ENCODE measurements at places on chromosomes 2 and 18.

GRCh38 chr18:79552140-79552631 is 127.4 kb upstream of the CTDP1 start:
- no peak for DNase-seq

GRCh38 chr2:164012581-164012980 is 276.8 kb upstream of the FIGN start:
- DNase-seq = no peak

- no peak for DNase-seq
Measured at GRCh38 chr2:165662720-165663119, 131.3 kb downstream of the GALNT3 start.

GRCh38 chr18:65852273-65852672 is 101.5 kb downstream of the CDH7 start:
- DNase-seq = no peak

- DNase-seq = no peak
Measured at GRCh38 chr2:33107690-33108482, 161.1 kb downstream of the LTBP1 start.

GRCh38 chr2:241842620-241843211 is 16.0 kb downstream of the PDCD1 start:
- no peak for DNase-seq

Measured in activated CD4-positive, CD25-positive, alpha-beta regulatory T cell treated with anti-CD3 and anti-CD28 coated beads, Interleukin-2, amount 50 U/mL, for 16 hours (primary cell).